ENCODE measurements at places on chromosomes 4 and X.

GRCh38 chrX:22520128-22520828, 247.6 kb downstream of the CBLL2 start:
- DNase-seq: no peak

DNA sequence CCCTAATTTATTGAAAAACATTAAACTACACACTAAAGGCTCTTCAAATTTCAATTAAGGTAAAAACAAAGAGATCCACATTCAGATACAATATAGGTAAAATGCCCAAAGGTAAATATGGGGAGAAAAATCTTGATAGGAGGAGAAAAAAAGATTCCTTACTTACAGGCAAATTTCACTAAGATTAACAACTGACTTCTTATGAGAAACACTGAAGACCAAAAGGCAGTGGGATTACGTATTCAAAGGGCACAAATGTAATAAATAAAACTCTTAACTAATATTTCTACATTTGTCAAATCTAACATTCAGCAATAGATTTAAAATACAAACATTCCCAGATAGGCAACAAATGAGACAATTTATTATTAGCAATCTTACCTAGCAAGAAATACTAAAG, 829.3 kb downstream of the SH3BGRL start:
- no peak for DNase-seq

GRCh38 chrX:149074398-149074797, 430.7 kb downstream of the IDS start:
- DNase-seq: peak; percentile 18

DNA sequence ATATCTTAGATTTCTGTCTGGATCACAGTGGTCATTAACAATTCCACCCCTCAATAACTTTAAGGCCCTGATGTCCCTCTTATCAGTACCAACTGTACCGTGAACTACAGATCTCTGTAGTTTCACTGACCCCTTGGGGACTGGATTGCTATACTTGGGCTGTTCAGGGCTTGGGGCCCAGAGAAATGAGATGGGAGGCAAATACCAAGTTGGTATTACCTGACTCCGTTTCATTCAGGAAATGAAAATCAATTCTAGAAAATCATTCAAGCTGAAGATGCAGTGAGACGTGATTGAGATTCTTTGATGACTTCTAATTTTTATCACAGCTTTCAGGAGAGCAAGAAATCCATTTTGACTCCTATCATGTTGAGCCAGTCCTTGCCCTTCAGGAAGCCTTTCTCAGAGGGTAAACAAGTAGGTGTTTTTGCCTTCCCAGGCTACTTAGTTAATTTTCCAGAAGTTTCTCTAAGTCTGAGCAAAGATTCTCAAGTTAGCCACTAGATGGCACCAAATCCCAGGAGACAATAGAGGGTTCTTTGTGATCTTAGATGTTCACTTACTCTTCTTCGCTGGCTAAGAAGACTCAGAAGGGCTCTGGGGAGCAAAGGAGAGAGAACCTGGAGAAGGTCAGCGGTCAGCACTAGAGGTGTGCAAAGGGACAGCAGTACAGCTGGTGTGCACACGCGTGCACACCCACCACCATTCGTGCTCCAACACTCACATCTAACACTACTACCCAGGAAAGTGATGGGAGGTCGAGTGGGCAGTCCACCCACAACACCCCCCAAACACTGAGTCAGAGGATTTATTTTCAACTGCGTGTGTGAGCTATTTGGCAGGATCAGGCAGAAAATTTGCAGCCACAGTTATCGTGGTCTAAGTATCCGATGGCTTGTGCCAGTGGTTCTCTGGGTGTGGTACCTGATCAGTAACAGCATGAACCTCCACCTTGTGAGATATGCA, 7.4 kb downstream of the HNRNPH2 start:
- peak; percentile 44 for DNase-seq

DNA sequence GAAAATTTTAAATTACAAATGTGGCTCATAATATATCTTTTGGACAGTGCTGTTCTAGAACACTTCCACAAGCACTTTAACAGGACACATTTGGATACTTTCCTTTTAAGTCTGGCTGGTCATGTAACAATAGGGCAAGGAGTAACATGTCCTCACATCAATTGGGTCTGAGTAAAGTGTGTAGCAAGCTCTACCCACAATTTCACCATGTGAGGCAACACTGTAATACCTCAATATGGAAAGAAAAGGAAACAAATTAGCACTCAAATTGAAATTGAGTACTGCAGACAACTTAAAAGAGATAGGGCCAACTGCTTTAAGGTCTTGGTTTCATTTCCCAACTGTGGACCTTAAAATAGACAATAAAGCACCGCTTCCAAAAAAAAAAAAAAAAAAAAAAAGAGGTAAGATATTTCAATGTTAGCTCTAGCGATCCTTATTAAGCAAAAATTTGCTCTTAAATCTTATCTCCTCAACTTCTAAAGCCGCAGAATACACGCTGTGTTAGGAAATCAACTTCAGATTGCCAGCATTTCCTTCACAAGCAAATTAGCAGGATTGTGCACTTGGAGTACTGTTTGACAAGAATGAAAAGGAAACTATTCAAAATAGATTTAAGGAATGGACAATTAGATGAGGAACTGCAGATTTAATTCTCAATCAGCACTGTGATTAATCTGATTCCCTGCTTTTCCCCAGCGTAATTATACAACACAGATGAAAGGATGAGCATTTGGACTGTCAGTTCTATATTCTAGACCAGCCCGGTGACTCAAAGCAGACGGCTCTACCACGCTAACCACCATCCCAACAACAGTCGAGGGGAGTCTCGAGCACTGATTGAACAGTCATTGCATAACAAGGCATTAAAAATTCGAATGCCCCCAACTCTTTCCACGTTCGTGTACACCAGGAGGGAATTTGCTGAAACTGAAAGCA, 1.6 kb downstream of the CASK start:
- no peak for DNase-seq

GRCh38 chr4:88751258-88752075, 53.8 kb upstream of the NAP1L5 start:
- DNase-seq: no peak

GRCh38 chrX:119647552-119648420, 41.6 kb upstream of the NKRF start:
- DNase-seq: no peak

DNA sequence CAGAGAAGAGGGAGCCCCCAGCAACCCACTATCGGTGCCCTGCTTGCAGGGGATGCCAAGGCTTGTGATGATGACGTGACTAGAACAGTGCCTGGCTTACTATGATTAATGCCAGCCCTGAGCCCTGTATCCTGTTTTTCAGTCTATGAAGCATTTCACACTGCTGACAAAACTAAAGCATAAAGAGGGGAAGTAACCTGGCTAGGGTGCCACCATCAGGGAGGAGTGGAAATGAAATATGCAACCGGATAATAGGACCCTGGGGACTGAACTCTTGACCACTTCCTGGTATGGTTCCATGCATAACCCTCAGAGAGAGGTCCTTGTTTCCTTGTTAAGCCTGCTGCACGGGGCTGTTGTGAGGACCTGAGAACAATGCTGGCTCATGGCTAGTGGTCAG, 50.3 kb downstream of the MED28 start:
- no peak for DNase-seq

DNA sequence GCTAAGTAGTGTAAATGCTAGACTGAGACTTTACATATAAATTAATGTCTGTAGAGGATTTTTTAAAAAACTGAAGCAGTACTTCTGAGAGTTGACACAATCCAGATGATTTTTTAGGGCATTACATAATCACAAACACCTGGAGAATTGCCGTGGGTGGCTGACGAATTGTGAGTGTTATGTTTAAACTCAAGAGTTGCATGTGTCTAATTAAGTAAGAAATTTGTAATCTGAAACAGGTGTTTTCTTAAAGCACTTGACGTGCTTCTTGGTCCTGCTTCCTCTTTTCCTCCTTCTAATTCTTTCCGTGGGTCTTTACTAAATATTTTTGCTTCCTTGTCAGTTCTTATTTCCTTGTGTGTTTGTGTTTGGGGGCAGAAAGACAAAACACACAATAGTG, 27.8 kb downstream of the PIR start:
- DNase-seq: no peak

DNA sequence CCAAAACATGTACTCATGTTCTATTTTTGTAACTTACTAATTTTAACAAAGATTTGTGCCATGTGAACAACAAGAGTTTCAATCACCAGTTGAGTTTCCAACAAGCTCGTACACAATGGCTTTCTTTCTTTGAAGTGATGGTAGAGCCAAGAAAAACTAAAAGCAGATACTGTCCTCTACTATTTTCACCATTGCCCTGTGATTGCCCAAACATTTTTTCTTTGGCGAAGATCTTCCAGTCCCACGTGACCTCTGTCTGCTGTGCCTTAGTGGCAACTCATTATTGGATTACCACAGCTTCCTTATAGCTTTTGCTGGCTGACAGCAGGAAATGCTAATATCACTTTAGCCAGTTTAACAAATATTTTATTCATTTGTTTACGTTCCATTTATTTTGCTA, 1147.1 kb downstream of the STIM2 start:
- DNase-seq: no peak

GRCh38 chrX:143664302-143664701, 28.4 kb upstream of the SLITRK4 start:
- no peak for DNase-seq

DNA sequence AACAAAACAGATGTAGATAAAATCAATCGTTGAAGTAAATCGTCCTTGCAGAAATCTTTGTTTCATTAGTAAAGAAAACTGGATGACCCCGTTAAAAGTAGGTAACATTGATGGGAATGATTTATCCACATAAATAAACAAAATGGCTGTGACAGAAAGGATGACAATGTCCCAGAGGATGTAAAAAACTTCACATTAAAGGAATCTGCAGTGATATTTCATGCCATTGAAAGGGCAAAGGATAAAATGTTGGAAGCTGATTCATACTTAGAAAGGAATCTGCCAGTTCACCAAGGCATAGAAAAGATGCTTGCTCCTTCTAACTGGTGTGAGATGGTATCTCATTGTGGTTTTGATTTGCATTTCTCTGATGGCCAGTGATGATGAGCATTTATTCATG, 24.2 kb upstream of the EPGN start:
- DNase-seq: no peak

- DNase-seq: no peak
These were observed 1.7 kb upstream of the NXT2 start for GRCh38 chrX:109534933-109535332.

GRCh38 chr4:110586131-110586850, 36.6 kb downstream of the PITX2 start:
- DNase-seq: peak; percentile 28

DNA sequence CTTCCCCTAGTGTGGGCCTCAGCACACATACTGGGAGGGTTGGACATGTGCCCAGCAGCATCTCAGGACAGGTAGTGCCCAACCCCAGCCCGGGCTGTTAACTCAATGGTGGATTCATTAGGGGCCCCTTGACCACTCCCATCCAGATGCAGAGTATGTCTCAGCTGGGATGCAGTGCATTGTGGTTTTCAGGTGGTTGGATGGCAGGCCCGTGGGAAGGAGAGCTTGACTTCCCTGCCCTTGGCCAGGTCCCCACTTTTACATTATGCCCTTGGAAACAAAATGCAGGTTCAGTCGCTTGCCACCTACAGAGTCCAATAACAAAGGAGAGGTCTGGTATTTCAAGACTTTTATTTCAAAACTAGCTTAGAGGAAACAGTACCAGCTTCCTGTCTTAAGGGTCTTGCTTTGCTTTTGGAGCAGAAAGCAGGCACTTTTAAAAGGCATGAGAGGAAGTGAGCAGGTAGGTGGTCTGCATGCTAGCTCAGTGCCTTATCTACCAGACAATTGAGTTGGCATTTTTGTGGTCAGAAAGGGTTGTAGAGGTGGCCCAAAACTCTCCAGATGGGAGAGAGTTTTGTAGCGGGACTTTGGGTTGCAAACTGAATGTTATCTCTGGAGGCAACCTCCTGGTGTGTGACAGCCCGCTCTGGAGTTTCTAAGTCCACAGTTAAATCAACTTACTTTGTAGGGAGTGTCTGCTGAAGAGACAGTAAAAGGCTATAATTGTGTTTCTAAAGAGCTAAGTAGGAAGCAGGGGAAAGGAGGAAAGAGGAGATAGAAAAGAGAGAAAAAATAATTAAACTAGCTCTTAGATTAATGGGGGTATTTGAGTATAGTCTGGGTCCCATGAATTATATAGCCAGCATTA, 171.0 kb downstream of the GALNTL6 start:
- DNase-seq: no peak

DNA sequence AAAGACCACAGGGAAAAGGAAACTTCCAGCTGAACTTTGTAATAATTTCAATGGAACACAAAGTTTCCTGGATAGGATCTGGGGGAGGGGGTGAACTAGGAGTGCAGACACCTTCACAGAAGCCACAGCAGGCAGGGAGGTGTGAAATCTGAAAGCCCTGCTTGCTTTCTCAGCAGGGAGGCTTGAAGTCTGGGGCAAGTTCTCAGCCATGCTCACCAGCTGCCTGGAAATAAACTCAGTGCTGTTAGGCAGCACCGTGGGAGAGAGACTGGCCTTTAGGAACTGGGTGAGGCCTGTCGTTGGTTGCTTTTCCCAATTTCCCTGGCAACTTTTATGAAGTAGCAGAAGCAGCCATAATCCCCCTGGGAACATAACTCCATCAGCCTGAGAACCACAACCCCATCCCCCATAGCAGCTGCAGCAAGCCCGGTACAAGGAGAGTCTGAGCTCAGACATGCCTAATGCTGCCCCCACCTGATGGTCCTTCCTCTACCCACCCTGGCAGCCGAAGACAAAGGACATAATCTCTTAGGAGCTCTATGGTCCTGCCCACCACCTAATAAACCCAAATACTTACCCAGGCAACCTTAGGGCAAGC, 39.2 kb upstream of the NMU start:
- no peak for DNase-seq

- no peak for DNase-seq
These were observed 501.9 kb downstream of the GABRG1 start for GRCh38 chr4:45621971-45622370.
